ENCODE measurements at places on chromosomes 5 and 9.

DNA sequence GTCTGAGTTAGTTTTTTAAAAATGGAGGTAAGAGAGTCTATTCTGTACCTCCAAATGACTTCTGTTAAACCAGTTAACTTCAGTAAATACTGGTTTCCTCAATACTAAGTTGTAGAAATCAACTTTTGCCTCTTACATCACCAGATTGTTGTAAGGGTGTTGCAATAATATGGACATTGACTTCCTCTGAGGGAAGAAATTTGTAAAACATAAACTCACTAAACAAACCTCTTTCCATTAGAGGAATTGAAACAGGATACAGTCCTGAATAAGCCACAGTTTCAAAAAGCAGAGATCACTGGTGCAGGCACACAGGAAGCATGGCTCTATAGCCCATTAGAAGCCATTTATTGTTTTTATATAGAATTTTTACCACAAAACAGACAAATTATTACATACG is 32.7 kb upstream of the SLCO6A1 start:
- no peak for DNase-seq

DNA sequence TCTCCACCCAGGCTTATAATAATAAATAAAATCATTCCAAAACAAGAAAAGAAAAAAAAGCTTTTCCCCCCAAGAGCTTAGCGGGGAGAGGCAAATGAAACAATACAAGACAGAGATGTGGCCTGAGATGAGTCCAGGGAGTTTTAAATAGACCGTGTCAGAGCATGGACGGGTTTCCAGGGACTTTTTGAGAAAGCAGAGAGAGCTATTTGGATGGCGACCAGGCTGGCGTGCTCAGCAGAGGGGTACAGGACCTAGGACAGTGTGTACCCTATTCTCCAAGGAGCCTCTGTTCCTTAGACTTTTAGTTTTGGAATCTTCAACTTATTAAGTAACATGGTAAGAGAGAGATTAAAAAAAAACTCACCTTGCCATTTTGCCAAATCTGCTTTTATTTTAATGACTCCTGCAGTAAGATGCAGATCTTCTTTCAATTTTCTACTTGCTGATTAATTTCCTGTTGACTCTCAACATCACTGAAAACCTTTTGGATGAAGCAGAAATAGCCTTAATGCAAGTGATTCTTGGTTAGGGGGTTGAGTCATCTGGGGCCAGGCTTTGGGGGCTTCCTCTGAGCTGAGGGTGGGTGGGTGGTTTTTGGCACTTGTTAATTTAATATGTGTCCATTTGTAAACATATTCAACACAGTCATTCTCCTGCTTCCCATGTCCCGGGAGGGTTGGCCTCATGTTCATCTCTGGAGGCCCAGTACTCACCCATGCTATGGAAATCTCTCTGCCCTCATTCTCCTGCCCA is 49.6 kb upstream of the OSMR start:
- no peak for DNase-seq

- no peak for DNase-seq
Observed at GRCh38 chr9:87093777-87094176, 146.5 kb upstream of the GAS1 start.

GRCh38 chr9:133777068-133777791 is 39.1 kb upstream of the SARDH start:
- no peak for DNase-seq

- no peak for DNase-seq
Observed at GRCh38 chr5:58752104-58752503, 169.2 kb downstream of the RAB3C start.

- DNase-seq, result no peak
Observed at GRCh38 chr5:12217039-12217438, 312.8 kb upstream of the CTNND2 start.

- no peak for DNase-seq
Observed at GRCh38 chr5:98206566-98206965, 566.9 kb upstream of the RGMB start.
